ENCODE measurements at places on chromosomes 13 and 19.

- DNase-seq, result no peak
Observed at GRCh38 chr19:38544569-38545315, 73.0 kb downstream of the MAP4K1 start.

DNA sequence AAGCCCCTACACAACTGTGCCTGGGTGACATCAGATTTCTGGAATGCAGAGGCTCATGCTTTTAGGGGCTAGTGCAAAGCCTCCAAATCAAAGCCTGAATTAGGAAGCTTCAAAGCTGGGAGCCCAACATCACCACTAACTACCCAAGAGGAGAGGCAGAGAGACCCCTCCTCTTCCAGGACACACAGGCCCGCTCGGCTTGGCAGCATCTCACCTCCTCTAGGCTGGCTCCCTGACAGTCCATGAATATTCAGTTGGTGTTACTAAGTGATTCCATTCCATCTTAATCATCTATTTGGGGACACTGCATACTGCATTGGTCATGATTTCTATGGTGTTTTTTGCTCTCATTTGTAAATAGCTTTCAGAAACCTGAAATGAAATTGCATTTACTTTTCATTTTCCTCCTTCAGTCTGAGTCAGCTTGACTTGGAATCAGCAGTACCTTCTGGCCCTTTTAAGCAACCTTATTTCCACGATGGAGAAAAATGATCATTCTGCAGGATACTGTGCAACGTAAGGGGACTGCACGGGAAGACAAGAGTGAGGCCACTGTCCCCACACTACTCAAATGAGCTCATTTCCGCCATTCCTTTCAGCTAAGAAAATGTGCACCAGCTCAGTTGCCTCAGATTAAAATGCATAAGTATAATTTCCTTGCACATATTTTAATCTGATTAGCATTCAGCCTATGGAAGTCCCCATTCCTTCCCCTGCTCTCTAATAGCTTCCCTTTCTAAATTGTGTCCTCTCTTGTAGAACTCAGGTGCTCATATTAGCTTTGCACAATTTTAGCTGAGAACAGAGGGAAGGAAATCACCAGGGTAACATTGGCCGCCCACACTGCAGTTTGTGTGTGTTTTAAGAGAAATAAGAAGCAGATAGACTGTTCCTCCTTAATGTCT lies 219.9 kb downstream of the RFC3 start:
- DNase-seq, result no peak

DNA sequence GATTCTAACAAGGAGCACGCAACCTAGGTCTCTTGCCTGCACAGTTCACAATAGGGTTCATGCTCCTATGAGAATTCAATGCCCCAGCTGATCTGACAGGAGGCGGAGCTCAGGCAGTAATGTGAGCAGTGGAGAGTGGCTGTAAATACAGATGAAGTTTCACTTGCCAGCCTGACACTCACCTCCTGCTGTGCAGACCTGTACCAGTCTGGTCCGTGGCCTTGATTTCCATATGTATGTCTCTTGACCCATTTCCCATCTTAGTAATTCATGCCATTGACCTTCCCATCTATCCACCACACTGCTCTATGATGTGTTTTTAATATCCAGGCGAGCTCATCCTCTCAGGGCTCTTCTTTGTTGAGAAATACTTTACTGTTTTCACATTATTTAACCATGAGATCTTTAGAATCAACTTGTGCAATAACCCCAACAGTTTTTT lies 95.2 kb downstream of the LRCH1 start:
- DNase-seq, result no peak

- no peak for DNase-seq
Observed at GRCh38 chr19:6073858-6074708, 36.2 kb downstream of the RFX2 start.

GRCh38 chr19:48965040-48965805 lies at the start of gene FTL:
TSS of gene FTL (plus strand) at chr19:48965309. CDS start at chr19:48965508, 199 bp downstream.
- peak; percentile 93 for DNase-seq

DNA sequence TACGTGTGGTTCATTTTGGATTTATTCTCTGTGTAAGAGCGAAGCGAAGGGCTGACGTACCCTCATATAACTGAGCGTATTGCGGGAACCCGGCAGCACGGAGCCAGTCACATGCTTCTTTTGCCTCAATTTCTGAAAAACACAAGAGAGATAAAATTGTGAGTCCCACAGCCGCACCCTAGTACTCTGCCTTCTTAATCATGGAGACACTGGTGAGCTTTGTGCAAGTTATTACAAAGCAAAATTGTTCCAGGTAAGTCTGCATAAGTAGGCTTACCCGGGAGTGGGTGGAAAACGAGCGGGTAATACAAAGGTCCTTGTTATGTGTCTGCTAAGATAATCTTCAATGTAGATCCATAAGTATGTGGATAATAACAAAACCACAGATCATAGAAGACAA lies 118.1 kb downstream of the STARD13 start:
- no peak for DNase-seq

GRCh38 chr19:11100049-11100448 lies 10.8 kb downstream of the LDLR start:
- DNase-seq, result no peak

DNA sequence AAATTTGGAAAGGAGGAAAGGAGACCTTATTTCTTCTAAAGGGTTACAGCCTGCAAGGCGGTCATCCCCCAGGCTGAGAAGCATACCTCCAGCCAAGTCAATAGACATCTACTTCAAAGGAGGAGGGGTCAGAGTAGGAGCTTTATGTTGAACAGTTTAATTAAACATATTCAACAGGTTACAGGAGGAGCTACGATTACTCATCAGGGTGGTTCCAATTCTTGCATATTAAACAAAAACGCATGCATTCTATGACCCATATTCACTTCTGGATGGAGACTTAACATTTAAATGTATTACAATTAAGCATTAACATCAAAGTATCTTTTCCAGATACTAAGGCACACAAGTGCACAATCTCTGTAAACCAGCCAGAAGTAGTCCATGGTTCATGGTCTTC lies 1955.0 kb downstream of the PCDH9 start:
- DNase-seq, result no peak

- DNase-seq, result no peak
Observed at GRCh38 chr13:25571237-25571636, 199.5 kb downstream of the ATP8A2 start.

DNA sequence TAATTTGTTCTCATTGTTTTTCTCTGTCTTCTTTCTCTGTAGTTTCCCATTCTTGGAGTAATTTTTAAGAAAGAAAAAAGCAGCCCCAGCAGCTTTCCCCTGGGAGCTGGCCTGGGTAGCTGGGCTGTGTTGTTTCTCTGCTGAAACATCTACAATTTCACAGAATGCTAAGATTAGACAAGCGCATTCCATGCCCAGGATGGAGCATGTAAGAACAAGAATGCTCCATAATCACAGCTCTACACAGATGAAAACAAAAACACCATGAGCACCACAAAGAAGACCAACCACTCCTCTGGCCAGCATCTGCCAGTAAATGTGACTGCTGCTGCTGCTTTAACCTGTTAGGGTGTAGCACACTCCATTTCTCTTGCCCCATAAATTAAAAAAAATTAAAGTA lies 239.2 kb upstream of the SLITRK1 start:
- no peak for DNase-seq

GRCh38 chr13:50124536-50125303 lies 109.5 kb downstream of the KCNRG start:
- peak; percentile 90 for DNase-seq

GRCh38 chr13:51524829-51525566 lies 59.3 kb upstream of the WDFY2 start:
- no peak for DNase-seq

DNA sequence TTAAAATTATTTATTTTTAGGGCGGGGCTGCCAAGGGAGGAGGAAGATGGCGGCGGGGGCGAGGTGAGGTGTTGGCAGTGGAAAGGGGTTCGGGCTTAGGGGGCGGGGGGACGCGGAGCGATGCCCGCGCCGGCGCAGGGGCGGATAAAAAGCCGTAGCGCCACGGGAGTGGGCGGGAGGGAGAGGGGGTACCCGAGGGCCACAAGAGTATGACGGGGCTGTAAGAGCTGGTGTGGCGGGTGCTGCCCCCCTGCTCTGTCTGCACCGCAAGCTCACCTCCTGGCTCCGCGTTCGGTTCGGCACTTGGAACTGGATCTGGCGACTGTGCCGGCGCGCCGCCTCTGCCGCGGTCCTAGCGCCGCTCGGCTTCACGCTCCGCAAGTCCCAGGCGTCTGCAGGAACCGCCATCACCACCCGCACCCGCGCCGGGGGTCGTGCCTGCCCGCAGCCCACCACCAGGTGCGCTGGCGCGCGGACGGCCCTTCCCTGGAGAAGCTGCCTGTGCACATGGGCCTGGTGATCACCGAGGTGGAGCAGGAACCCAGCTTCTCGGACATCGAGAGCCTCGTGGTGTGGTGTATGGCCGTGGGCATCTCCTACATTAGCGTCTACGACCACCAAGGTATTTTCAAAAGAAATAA lies 265.2 kb upstream of the SGCG start:
- no peak for DNase-seq

DNA sequence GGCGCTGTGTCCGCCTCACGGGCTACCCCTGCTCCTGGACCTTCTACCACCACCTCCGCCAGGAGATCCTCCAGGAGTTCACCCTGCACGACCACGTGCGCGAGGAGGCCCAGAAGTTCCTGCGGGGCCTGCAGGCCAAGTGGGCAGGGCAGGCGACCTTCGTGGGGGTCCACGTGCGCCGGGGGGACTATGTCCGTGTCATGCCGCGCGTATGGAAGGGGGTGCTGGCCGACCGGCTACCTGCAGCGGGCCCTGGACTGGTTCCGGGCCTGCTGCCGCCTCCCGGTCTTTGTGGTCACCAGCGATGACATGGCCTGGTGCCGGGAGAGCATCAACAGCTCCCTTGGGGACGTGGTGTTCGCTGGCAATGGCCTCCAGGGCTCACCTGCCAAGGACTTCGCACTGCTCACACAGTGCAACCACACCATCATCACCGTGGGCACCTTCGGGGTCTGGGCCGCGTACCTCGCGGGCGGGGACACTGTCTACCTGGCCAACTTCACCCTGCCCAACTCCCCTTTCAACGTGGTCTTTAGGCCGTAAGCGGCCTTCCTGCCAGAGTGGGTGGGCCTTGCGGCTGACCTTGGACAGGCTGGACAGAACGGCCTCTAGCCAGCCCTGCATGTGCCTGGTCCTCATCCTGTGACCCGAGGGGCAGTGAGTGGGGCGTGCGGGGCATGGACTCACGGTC lies 7.8 kb upstream of the NTN5 start:
- no peak for DNase-seq

GRCh38 chr13:62130062-62130970 lies 714.7 kb upstream of the PCDH20 start:
- DNase-seq, result no peak

GRCh38 chr13:99301913-99302636 lies 5.1 kb downstream of the GPR183 start:
- no peak for DNase-seq

DNA sequence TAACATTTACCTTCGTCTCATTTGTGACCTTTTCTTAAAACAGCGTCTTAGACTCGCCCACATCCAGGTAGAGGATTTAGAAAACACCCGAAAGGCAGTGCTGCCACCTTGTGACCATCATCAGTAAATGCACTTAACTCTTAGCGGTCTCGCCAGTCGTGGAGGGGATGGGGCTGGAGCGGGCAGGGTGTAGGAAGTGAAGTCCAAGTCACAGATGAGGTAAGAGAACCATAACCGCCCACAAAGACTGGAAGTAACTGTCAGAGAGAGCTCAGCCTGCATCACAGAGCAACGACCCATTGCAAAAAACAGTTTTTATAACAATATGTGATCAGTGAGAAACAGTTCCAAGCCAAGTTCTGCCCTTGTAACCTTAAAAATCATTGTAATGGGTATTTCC lies 10.7 kb upstream of the CEACAM3 start:
- DNase-seq, result peak; percentile 65

GRCh38 chr19:40302224-40303011 lies 17.3 kb upstream of the AKT2 start:
- no peak for DNase-seq

- DNase-seq, result no peak
Observed at GRCh38 chr13:73492811-73493210, 434.0 kb downstream of the KLF5 start.

DNA sequence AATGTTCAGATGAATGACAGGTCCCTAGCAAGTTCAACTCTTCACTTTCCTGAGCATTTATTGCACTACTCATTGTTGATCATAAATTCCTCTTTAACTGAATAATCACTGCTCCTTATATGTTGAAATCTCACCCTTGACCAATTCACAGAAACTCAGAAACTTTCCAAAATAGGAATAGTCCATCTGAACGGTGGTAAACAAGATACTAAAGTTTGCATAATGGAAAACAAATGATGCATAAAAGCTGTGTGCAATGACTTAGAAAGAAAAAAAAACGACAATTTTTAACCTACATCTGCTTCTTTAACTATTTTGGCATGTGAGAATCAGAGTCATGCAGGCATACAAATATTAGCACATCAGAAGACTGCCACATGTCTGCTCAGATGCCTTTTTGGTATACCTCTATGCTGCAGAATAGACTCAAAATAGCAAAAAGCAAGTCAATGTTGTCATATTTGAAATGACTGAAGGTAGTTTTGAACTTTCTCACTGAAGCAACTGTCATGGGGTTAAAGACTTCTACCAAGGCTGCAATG lies 34.8 kb downstream of the SLC10A2 start:
- no peak for DNase-seq

- DNase-seq, result no peak
Observed at GRCh38 chr13:104385404-104385803, 1319.2 kb upstream of the SLC10A2 start.

DNA sequence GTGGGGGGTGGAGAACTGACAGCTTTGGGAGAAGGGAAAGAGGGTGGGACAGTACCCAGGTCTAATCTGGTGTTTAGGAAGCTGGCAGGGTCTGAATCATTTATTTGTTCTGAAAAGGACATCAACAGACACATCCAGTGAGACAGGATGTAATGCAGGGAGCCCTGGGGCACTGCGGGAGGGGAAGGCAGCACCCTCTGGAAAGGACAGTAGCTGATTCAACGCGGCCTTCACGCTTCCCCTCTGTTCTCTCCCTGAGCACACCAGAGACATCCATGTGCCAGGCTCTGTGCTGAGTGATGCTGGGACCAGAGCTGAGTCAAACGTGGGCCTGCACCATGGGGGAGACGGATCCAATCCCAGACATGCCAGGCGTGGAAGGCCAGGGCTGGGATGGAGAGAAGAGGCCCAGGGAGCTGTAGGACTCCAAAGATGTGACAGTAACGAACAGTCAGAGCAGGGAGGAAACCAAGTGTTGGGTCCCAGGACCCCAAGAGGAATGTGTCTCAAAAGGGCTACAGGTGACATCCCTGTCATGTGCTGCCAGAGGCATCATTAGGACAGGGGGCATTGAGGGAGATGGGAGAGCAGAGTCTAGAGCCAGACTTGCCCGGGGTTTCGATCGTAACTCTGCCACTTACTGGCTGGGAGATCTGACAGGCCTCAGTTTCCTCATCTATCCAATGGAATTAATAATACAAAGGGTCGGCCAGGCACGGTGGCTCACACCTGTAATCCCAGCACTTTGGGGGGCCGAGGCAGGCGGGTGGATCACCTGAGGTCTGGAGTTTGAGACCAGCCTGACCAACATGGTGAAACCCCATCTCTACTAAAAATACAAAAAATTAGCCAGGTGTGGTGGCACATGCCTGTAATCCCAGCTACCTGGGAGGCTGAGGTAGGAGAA lies 1.7 kb downstream of the ETFB start:
- DNase-seq, result no peak
